ENCODE measurements at places on chromosomes 4 and X.

GRCh38 chr4:165394275-165394674 lies 15.5 kb downstream of the CPE start:
- DNase-seq, result no peak

DNA sequence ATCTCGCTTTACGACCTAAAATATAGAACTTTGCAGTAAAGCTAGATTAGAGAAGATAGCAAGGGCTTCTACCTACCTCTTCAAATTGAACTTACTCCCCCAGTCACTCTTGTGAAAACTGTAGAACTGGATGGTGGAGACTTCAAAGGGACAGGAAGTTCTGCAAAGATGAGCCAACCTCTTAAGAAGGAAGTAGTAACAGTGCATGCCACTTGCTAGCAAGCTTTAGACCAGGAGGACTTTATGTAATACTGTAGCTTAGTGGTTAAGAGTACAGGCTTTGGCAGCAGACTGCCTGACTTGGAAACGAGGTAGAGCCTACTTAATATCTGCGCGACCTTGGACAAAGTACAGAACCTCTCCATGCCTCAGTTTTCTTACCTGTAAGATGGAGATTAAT lies 27.5 kb upstream of the VBP1 start:
- DNase-seq, result peak; percentile 59

DNA sequence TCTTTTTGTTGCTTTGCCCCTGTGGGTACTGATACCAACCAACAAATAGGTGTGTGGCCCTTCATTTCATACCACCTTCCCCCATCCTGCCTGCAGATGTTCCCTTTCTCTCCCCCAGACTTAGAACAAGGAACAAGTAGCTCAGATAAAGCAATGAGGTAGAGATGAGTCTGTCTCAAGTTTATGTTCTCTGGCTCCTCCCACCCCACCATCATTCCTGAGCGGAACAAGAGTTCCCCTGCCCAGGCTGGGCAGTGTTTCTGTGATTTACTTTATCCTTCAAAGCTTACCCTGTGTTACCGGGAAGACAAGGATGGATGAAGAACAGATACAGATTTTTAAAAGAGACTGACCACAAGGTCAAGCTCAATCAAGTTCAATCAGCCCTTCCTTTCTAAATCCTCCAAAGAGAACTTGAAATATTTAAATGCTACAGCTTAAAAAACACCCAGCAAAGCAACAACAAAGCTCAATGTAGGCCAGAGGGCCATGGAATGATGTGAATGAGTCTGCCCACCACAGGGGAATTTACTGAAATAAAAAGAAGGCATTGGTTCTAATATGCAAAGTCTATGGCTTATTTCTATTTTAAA lies 80.1 kb upstream of the UCP1 start:
- no peak for DNase-seq

DNA sequence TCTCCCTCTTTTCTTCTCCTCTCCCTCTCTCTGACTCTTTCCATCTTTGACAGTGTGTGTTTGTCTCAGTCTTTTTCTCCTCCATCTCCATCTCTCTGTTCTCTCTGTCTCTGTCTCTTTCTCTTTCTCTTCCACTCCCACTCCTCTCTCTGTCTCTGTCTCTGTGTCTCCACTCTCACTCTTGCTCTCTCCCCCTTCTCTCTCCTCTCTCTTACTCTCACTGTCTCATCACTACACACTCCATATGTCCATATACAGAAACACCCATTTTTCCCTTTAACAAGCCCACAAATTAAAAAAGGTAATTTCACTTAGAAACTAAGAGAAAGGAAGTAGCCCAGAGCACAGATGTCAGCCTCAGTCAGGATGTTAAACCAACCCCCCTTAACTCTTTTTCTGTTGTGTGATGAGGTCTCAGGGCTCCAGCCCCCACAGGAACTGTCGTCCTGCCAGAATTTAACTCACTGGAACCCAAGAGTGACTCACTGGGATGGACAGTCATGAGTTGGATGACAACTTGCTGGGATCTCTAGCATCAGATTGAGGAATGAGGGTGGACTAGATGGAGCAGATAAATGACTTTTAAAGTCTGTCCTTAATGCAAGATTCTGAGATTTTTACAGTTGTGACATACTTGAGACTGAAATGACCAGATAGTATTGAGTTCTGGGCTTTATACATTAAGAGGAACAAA lies 27.5 kb downstream of the OTUD6A start:
- DNase-seq, result no peak

DNA sequence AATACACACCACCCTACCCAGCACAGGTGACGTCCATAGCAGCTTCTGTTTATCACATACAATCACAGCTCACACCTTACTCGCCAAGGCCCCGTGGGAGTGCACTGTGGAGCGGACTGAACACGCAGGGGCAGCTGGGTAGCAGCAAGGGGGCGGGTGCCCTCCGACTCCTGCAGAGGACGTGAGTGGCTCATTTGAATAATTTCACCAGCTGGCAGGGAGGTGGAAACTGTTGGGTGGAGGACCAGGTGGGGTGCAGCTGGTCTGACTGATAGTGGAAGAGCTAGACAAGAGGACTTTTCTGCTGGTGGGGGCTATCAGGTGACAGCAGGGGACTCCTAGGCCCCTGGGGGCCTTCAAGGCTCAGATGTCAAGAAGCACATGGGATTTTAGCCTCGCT lies 16.3 kb downstream of the MAN2B2 start:
- DNase-seq, result no peak

DNA sequence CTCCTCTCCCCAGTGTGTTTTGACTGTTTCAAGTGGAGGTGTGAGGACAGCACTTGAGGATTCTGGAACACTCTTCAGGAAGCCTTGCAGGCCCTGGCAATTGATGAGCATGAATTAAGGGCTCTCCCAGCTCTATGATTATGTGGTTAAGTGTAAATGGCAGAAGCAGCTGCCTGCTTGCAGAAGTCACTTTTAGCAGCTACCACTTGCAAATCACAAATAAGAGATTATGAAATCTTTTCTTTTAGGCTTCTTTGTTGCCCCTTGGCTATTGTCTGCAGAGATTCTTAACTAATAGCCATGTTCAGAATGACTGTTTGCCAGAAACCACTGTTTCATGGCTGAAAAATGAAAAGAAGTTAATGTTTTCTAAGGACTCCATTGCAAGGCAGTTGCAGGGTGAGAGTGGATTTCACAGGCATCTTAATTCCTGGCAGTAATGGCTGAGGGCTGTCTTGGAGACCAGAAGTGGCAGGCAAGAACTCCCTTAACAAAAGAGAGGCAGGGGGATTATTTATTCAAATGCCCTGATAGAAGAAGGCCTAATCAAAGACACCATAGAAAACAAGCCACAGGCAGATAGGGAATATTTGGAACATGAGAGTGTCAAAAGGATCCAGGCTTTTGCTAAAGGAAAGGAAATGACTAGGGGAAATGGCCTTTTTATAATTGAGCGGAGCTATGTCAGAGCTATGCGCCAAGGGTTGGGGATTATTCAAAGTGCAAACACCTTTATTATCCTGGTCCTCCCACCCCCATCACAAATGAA lies 8.3 kb upstream of the HOPX start:
- no peak for DNase-seq

DNA sequence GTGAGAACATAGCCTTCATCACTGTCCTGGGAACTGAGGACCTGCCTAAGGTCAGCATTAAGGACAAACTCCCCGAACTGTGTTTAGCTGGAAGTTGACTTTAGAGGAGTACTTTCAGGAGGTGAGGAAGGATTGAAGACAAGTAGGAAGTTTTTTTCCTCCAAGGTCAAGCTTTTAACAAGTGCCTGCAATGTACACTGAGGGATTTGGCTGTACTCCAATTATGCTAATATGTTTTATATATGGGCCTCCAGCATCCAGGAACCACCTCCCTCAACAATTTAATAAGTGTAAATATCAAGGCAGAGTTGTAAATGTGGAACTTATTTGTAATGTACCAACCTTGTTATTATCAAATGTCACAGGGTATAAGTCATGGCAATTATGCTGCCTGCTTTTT lies 726.2 kb downstream of the RPA4 start:
- DNase-seq, result no peak

DNA sequence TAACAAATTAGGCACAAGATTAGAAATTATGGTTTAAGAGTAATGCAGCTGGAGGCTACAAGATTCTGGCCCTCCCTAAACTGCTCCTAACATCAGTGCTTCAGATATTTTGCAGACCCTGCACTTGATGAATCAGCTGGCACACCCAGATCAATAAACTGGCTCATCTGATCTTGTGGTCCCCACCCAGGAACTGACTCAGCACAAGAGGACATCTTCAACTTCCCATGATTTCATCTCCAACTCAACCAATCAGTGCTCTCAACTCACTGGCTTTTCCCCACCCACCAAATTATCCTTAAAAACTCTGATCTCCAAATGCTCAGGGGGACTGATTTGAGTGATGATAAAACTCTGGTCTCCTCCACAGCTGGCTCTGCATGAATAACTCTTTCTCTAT lies 21.7 kb upstream of the TMEM33 start:
- no peak for DNase-seq

GRCh38 chr4:8871417-8872401 lies at the start of gene HMX1:
TSS of gene HMX1 (minus strand) at chr4:8871839. CDS start at chr4:8871614, 225 bp downstream.
- DNase-seq, result no peak

DNA sequence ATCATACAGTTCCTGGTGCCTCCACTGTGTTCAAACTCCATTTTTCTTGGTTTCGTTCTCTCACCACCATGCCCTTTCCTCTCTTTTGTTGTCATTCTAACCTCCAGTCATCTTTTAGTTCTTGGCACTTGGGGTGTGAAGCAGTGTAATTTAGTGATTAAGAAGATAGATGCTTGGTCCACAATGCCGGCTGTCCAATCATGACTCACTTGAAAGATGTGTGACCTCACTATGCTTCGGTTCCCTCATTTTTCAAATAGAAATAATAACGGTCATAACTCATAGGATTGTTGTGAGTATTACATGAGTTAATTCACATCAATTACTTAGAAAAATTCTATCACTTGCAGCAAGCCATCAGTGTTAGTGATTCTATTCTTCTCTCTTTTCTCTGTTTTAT lies 327.8 kb downstream of the ADGRL3 start:
- DNase-seq, result no peak

GRCh38 chrX:126799059-126799458 lies 20.5 kb upstream of the PRR32 start:
- DNase-seq, result no peak

- no peak for DNase-seq
Observed at GRCh38 chr4:44674471-44674870, 3.7 kb upstream of the GUF1 start.

DNA sequence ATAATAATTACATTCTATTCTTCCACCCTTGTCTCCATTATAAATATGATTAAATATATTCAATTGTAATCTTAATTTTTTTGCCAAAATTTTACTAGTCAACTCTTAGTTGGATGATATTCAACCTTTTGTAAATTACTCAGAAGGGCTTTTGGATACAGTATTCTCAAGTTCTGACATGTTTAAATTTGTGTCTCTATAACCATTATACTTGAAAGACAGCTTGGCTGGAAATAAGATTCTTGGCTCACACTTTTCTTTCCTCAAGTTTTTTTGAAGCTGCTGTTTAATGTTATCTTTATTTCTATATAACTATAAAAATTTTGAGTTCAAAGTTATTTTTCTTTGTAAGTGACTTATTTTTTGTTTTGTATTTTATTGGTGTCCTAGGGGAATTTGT lies 214.4 kb downstream of the ARAP2 start:
- no peak for DNase-seq

DNA sequence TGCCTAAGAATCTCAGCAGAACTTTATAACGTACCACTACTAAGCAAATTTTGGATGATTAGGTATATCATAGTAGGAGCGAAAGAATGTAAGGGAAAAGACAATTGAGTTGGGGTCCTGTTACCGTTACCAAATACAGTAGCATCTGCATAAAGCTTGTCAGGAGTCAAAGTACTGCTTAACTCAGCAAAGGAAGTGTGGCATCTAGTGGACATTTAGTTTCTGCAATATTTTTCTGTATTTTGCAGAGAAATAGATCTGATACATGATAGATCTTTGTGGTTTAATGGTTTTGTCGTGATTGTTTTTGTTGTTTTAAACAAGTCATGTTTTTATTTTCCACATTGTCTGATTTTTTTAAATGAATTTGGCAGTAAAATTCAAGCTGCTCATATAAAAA lies 81.0 kb upstream of the SMARCAD1 start:
- no peak for DNase-seq

DNA sequence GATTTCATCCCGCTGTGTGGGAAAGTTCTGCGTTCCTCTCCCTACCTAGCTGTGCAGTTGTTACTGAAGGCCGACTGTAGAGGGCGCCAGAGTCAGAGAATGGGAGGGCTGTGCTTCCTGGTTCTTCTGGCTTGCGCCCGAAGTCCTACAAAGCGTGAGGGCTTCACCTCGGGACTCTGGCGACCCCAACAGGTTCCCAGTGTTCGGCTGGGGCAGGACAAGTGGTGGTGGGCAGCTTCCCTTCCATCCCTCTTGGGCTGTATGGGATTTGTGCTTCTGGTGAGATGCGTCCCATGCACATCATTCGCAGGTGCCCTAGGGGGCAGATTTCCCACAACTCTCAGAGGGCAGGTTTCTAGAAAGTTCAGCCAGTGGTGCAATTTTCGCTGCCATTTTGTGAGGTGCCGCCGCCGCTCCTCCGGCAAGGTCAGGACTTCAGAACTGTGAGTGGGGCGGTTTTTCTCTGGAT lies 27.3 kb downstream of the CT45A1 start:
- DNase-seq, result no peak

DNA sequence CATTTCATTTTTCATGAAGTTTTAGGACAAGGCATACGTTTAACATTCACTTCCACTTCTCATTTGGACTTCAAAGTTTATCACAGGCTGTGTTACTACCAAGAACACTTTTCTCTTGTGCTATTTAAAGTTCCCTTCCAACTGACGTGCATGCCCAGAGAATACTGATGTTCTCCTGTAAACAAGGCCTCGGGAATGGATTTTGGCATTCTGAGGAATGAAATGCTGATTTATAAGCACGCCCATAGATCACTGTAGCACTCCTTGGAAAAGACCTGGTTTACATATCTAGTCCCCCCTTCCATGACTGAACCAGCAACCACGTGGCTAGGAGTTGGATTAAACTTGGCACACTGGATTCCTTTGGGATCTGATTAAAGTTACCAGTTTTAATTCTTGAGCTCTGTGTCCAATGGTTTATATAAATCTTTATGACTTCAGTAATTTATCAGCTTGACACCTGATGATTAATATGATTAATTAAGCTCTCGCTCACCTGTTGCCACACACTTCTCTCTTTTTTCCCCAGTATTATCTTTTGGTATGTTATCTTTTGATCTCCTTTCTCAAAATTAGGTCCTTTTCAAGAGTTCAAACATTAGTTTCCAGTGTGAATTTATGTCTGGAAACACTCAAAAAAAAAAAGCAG lies 122.4 kb upstream of the HAND2 start:
- DNase-seq, result no peak

DNA sequence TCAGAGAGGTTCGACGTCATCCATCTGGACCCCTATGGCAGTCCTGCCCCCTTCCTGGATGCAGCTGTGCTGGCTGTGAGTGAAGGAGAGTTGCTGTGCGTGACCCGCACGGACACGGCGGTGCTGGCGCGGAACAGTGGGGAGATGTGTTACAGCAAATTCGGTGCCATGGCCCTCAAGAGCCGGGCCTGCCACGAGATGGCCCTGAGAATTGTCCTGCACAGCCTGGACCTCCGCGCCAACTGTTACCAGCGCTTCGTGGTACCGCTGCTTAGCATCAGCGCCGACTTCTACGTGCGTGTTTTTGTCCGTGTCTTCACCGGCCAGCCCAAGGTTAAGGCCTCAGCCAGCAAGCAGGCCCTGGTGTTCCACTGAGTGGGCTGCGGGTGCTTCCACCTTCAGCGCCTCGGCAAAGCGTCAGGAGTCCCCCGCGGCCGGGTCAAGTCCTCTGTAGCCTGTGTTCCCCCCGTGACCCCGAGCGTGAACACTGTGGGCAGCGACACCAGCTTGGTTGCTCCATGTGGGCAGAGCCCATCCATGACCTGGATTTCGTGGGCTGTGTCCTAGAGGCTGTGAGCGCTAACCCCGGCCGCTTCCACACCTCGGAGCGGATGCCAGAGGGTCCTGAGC lies 186.7 kb upstream of the SLITRK2 start:
- no peak for DNase-seq

Data from central memory CD4-positive, alpha-beta T cell (primary cell).